Activated T-helper 1 cell treated with Interleukin-2 at 50 U/mL for 16 hours (primary cell): ENCODE measurements at places on chromosomes 2 and 18.

DNA sequence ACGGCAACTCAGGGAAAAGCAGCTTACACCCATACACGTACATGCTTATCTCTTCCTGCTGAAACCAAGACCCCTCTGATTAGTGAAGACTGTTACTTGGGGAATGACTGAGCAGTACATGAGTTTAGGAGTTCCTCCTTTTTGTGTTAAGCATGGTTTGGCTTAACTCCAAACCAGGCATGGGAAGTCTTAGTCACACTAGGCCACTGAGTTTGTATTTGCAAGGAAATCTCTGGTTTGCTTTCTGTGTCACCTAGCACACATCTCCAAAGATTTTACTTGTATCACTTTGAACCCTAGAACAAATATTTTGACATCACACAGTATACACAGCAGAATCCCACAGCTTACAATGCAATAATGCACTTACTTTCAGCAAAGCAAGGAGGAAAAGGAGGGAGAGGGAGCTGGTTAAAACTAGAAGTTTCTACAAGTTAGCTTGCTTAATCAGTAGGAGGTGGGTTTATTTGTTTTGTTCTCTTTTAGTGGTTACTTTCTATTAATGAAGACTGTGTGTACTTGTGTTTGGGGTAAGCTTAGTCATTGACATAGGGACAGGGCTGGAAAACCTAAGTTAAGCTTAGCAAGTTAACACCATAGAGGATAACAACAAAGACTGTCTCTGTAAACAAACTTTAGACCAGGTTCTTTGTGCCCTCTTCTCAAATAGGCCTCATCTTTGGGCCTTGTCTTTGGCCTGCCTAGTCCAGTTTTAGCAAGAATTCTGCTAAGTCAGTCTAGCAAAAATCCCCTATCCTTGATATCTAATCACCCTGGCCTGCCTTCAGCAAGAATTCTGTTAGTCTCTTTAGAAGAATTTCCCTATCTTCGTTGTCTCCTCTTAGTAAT, 219.4 kb downstream of the MREG start:
- no peak for DNase-seq

GRCh38 chr2:27522400-27522945, 25.8 kb downstream of the GCKR start:
- DNase-seq = no peak

GRCh38 chr2:236516708-236517107, 52.9 kb upstream of the ACKR3 start:
- DNase-seq = no peak

GRCh38 chr2:23050388-23050787, 334.6 kb upstream of the KLHL29 start:
- DNase-seq = no peak

- no peak for DNase-seq
These were observed 418.6 kb downstream of the GALR1 start for GRCh38 chr18:77668219-77668618.

GRCh38 chr2:29247336-29247914, 132.2 kb downstream of the CLIP4 start:
- DNase-seq = no peak

DNA sequence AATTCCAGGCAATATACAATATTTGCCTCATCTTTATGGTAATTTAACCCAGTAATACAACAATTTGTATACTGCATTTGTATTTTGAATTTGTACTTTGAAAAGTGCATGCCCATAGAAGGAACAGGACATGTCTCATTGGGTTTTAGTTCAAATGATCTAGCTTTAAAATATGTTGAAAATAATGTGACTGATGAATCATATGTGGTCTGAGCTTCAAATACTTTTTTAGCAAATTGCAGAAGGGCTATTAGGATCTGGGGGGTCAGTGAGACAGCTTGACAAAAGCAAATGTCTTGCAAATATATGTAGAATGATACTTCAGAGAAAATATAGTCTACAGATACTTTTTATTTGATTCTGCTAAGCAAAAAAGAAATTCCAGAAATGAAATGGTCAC, 248.9 kb downstream of the DCC start:
- no peak for DNase-seq

GRCh38 chr18:23718243-23718720, 29.0 kb downstream of the LAMA3 start:
- DNase-seq = no peak

GRCh38 chr2:19299032-19299431, 59.4 kb downstream of the OSR1 start:
- no peak for DNase-seq

DNA sequence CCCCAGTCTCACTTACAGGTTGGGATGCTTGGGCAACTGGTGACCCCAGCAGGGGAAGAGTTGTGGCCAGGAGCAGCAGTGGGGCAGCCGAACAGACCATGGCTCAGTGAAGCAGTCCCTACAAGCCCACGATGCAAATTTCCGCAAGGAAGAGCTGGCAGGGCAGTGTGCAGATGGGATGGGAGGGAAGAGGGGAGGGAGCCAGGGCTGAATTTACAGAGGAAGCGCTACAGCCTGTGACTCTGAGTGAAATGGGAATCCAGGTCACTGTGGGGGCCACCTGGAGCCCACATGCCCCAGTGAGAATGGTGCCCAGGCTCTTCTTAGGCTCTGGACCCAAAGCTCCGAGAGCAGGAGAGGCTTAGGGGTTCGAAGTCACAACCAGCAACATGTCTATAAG, 27.0 kb upstream of the SELENOI start:
- no peak for DNase-seq

- no peak for DNase-seq
These were observed 19.3 kb upstream of the SPP2 start for GRCh38 chr2:234031207-234031606.

GRCh38 chr2:134137182-134137611, 116.7 kb upstream of the MGAT5 start:
- DNase-seq = no peak

DNA sequence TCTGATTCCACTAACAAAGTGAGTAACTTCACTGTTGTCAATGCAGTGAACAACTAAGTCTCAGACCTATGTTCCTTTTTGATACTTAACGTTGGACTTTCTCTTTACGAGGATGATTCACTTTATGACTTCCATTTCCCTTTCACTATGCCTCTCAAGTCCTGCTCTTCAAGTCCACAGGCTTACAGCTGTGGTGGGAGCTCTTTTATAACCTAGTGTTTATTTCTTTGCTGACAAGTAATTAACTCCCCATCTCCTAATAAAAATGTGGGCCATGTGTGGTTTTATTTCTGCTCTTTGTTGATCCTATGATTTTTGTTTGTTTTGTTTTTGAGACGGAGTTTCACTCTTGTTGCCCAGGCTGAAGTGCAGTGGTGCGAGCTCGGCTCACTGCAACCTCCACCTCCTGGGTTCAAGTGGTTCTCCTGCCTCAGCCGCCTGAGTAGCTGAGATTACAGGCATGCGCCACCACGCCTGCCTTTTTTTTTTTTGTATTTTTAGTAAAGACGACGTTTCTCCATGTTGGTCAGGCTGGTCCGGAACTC, 142.1 kb downstream of the USP34 start:
- no peak for DNase-seq

- no peak for DNase-seq
These were observed 258.2 kb upstream of the THUMPD2 start for GRCh38 chr2:40037303-40037702.

GRCh38 chr2:233844064-233844807, 10.1 kb downstream of the HJURP start:
- no peak for DNase-seq

- DNase-seq = no peak
These were observed 2.7 kb downstream of the CDCA7 start for GRCh38 chr2:173357346-173357745.

DNA sequence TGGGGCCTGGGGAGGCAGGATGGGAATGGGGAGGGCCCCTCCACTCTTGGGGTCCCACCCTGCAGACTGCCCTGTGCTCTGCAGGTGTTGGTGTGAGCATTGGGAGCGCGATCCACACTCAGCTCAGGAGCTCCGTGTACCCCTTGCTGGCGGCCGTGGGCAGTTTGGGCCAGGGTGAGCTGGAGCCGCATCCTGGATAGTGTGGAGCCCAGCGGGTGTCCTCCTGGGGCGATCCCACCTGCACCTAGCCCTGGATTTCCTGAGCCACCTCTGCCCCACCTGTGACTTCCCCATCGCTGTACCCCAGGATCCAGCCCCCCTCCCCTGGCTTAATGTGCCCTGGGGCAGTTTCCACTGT, 2.6 kb downstream of the PROM2 start:
- DNase-seq = no peak

DNA sequence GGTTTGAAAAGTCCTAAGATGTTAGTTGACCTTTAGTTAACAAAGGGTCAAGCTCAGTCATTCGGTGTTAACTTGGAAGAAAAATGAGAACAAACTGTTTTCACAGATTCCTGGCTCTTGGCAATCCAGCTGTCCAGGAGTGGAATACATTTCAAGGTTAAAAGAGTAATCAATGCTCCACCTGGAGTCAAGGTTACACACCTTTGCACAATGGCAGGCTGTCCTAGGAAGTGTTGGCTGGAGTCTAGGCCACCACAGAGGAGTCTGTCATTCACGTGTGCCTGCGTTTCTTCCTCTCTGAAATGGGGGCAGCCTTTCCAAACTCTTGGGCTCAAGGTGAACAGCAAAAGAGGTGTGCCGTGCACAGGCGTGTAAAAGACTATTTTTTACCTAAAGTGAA, 6.3 kb upstream of the ID2 start:
- DNase-seq = no peak

DNA sequence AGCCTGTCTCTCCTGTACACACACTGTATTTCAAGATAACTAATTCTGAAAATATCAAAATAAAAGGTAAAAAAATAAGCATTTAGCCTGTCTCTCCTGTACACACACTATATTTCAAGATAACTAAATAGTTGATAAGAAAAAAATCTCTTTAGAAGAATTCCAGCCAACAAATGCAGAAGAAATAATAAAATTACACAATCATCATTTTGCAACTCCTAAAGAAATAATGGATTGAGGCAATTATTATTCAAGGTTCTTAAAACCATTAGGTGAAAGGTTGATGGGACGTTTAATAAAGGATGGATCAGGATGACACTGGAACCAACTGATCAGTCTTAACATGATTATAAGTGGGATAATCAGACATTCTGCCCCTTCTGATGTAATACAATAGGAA, 148.0 kb upstream of the FN1 start:
- no peak for DNase-seq

DNA sequence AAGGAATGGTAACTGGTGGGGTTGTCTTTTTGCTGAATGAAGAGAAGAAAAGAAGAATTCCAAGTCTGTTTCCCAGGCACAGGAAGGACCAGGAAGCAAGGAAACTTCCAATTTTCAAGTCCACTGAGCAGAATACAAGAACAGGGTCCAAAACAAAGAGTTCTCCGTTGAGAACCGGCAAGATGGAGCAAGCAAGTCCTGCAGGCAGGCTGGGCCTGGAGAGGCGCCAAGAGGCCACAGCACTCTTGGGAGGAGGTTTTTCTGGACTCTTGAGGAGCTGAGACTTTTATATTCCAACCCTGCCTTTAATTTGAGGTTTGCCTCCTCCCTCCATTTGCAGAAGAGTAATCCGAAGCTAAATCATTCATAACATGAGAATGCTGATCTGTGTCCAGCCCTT, 224.5 kb downstream of the IKZF2 start:
- DNase-seq = no peak

DNA sequence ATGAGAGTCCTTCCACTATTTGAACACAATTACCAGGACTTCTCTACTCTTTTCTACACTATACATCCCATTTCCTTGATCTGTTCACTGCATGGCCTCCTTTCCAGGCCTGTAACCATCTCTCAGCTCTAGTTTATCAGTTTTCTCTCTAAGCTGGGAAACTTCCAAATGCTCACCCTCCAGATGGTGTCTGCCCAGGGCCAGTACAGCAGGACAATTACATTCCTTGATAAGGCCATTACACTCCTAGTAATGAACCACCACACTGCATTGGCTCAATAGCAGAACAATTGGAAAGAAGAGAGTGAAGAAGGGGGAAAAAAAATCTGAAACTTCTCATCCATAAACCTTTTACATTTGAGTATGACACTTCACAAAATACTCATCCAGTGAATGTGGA, 359.1 kb downstream of the ALK start:
- no peak for DNase-seq

DNA sequence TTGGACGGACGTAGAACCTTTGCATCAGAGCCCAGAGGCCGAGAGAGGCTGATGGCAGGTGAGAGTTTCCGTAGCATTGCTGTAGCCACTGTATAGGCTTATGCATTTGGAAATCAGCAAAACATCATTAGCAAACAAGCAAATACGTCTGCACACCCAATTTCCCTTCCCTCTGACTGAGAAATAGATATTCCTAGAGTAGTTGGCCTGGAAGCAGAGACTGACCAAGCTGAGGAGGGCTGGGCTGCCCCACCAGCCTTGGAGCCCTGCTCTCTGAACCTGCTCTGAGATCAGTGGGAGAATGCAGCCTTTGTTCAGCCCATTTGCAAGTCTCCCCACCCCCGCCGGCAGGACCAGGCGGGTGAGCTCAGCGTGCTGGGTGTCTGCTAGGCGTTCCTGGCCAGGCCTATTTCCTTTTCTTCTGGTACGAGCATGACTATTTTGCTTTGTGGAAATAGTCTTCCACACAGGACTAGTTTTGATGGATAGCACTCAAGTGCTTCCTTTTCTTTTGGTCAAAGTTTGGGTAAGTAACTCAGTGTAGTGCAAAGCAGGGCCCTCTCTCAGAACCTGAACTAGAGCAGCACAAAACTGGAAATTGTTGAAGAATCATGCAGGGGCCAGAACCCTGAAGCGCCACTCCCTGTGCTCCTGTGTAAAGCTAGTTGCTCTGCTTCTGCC, 21.9 kb upstream of the RNF149 start:
- no peak for DNase-seq

- DNase-seq = no peak
These were observed 116.0 kb downstream of the PLA2R1 start for GRCh38 chr2:159946326-159946999.

DNA sequence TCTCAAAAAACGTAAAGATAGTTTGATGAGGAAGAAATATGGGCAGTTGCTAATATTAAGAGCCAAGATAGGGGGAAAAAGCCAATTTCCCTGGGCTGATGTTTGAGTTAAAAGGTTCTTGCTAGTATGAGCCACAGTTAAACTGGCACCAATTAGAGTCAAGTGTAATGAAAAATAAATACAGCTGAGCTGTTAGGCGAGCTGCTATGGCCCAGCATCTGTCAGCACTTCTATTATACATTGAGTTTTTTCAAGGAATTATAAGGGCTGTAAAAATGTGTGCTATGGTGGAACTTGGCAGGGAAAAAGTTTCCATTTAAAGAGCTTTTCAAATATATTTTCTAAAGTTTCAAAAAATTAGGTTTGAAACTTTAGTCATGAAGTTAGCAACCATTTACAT, 279.6 kb downstream of the CYRIA start:
- no peak for DNase-seq
